ENCODE measurements at places on chromosomes 1 and 21.

DNA sequence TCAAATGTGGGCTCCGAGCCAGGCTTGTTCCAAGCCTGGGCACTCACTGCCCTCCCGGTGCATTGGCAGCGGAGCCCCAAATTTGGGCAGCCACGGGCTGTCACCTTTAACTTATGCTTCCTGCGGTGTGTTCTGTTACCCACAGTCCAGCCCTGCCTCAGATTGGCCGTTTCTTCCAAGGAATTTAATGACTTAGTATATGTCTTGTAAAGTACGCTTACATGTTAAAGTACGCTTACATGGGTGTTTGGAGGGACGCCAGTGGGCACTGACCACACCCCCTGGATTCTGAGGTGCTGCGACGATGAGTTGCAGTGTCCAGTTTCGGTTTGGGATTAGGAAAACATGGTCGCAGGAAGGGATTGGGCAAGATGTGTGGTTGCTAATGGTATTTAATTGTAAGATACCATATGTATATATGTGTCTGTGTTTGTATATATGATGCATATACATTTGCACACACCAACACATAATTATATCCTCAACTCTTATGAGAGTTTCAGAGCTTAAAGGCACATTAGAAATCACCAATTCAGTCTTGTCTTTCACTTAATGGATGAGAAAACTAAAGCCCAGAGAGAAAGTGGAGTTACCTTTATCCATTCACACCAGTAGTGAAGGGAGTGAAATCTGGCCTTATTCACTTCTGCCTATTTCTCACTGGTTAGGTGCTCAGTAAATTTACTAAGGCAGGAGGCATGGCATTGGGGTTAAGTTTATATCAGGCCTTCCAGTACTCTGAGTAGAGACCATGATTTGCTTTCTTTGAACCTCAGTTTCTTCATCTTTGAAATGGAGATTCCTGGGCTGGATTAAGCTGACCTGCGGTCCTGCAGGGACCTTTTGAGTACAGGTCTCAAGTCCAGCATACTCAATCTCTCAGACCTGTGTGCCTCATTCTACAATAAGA is 1.0 kb downstream of the SMYD2 start:
- DNase-seq = peak; percentile 85

DNA sequence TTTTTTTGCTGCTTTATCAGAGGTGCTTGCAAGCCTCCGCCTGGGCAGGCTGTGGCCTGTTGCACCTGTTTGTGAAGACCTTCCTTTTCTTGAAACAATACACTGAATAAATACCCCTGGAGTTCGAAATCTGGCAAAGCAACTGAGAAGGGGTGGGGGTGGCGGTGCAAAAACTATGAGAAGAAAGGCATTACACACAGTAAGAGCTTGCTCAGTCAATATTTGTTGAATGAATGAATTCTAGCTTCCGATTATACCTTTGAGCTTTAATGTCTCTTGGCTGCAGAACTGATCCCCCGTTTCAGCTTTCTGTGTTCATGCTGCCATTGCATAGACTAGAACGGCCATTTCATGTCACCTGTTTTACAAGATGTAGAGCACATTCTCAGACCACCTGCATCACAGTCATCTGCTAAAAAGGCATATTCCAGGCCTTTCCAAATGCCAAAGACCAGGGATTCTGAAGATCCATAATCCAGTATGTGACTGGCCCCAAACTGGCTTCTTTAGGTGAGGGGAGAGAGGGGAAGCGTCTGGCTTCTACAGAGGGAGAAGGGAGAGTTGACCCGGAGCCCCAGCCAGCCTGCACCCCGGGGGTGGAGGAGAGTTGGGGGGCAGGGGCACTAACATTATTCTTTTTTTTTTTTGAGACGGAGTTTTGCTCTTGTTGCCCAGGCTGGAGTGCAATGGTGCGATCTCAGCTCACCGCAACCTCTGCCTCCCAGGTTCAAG is 111.5 kb downstream of the ETS2 start:
- DNase-seq = no peak

DNA sequence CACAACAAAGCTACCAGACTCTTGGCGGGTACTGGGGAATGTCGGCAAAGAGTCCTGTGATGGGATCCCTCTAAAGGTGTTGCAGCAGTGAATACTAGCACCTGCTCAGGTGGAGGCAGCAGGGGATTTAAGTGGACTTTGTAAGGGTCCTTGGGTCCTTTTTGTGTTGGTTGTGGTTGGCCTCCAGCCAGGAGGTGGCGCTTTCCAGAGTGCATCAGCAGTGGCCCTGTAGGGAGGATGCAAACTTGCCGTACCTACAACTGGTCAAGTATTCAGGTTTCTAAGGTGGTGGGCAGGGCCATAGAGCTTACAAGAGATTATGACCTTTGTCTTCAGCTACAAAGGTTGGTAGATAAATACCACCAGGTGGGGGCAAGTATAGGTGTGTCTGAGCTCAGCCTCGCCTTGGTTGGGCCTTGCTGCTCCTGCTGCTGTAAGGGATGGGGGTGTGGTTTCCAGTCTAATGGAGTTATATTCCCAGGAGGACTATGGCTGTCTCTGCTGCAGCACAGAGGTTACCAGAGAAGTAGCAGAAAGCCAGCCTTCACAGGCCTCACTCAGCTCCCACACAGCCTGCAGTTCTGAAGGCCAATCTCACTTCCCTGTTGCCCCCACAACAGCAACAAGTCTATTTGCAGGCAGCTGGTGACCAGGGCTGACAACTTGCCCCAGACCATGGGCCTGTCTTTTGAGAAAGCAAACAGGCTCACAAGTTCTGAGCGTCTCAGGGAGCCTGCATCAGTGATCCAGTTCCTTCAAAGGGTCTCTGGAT is 7.3 kb downstream of the OR2M5 start:
- DNase-seq = no peak

DNA sequence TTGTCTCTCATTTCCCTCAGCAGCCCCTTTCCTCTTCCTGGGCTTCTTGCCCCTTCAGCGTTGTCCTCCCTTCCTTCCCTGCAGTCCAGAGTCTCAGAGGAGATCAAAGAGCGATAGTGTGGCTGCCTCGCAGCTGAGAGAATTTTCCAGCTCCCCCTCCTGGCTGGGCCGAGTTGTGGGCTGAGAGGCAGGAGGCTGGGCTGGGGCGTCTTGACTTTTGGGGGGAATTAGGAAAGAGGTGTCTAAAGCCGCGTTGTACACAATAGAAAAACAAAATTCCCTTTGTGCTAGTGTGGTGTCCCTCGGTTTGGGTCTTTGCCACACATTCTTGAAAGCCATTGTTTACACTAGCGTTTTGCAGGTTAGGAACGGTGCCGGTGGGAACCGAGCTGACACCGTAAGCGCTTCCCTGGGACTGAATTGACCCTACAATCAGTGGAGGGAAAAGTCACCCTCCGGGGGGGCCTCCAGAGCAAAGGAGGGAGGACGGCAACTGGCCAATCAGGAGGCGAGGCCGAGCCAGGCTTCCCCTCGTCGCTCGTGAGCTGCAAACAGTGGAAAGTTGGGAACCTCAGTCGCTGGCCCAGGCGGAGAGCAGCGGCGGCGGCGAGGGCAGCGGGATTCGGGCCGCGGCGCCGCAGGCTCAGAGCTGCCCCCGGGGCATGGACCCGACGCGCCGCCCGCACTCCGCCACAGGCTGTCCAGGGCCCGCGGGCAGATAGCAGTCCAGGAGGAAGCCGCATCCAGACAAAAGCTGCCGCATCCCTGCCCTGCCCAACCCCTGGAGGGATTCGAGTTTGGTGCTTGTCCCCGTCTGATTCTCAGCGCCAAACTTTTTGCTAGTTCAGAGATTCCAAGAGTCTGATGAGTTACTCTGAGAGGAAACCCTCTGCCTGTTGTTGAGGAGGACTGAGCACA is at the start of gene HMCN1:
Gene HMCN1 (plus strand): TSS at position 574 of the 918 bp plus-strand sequence. CDS start 389 bp downstream, outside the sequence.
- DNase-seq = peak; percentile 82

DNA sequence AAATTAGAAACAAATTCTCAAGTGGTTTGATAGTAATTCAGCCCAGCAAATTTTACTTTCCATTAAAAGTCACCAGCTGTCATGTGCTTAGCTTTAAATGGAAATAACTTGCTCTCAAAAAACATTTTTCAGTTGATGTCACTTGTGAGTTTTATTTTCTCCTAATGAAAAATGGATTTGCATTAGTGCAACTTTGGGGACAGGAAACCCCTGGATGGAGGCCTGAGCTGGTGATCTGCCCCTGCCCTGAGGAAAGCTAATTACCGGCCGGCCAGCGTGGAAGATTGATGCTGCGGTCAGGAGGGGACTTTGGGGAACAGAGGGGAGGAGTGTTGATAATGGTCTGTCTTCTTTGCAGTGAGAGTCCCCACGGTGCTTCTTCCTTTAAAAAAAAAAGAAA is 66.8 kb upstream of the ANGPTL1 start:
- no peak for DNase-seq

DNA sequence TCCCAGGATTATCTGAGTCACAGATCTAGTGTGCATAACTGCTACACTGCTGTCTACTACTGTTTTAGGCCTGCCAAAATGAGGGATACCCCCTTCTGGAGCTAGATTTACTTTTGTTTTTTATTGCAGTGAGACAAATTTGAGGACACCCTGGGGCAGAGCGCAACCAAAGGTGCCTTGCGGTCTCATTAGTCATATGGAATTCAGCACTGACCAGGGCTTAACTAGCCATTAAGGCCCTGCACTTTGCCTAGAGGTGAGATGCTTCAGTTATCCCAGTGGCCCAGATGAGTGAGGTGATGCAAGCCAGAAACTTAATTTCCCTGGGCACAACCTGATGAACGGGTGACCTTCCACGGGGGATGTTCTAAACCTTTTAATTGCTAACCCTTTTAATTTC is 998 bp upstream of the SPAG17 start:
- DNase-seq = no peak

GRCh38 chr1:147527941-147528936 is 13.1 kb upstream of the BCL9 start:
- no peak for DNase-seq

DNA sequence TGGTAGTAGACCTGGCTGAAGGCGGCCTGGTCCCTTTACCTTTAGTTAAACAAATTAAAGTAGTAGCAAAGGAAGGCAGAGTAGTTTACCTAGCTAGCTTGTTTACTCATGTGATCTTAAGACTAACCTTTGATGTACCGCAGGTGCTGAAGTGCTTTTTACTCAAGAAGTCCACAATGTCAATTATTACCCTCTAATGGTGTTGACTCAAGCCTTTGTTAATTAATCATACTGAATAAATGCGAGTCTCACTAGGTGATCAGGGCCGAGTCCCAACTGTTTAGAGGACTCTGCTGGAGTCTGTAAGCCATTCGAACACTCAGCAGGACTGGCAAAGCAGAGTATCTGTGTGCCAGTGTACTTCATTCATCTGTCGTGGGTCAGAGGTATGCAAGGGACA is 381.1 kb upstream of the NCAM2 start:
- no peak for DNase-seq

DNA sequence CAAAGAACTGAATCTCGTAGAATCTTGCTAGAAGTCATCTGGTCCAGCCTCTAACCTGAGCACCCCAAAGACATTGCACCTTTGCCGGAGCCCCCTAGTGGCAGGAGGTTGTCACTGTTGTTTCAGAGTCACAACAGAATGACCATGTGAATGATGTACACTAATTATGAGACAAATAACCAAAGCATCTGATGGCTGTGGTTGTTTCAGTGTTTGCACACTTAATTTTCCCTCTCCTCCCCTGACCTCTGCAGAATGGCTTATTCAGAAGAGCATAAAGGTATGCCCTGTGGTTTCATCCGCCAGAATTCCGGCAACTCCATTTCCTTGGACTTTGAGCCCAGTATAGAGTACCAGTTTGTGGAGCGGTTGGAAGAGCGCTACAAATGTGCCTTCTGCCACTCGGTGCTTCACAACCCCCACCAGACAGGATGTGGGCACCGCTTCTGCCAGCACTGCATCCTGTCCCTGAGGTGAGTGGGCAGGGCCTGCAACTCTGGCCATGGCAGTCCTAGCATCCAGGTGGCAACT is 26.4 kb downstream of the TRAF5 start:
- peak; percentile 29 for DNase-seq

DNA sequence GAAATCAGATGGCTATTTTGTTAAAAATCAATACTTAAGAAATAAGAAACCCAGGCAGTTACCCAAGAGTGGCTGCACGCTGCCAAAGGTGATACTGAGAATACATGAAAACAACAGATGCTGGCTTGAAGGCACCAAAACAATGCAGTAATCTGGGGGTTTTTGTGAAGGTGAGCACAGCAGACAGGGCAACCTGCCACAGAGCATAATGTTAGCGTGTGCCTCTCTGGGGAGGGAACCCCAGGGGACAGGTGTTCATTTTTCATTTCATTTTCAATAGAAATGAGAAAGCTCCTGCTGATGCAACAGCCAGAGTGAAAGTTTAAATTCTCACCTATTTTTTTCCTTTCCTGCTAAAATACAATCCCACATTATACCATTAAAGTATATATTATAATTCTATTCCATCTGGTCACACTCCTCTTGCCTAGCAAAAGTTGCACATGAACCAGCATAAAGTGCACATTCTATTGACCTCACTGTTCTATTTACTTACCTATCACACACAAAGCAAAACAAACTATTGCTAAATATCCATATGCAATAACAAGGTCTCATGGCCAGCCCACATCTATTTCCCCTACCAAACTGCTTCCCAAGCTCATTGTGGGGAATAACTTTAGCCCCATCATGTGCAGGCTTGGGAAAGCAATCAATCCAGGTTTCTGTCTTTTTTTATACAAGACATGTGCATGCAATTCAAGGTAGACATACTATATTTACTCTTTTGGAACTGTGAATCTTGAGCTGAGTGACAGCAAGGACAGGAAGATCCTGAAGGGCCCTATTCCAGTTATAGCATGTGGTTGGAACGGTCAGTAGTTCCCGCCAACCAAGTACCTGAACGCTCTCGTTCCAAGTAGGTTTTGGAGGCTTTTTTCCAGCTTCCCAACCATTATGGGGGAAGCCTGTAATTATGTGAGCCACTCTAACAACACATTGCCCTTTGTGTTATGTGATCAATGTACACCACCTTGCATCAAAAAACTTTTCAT is 173.6 kb downstream of the RERE start:
- DNase-seq = no peak

DNA sequence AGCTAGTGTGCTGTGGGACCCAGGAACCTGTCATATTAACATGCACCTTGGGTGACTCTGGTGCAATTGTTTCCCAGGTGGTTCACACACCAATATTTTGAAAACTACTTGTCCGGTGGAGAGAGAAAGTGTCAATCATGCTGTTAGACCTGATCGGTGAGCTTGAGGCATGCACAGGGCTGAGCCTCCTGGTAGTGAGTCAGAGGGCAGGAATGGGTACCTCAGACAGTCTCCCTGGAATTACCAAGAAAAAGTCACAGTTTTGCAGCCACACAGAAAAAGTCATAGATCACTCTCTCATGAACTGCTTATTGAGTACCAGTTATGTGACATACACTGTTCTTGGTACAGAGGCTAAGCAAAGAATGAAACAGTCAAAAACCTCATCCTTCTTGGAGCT is 140.1 kb upstream of the NFIA start:
- DNase-seq = no peak

DNA sequence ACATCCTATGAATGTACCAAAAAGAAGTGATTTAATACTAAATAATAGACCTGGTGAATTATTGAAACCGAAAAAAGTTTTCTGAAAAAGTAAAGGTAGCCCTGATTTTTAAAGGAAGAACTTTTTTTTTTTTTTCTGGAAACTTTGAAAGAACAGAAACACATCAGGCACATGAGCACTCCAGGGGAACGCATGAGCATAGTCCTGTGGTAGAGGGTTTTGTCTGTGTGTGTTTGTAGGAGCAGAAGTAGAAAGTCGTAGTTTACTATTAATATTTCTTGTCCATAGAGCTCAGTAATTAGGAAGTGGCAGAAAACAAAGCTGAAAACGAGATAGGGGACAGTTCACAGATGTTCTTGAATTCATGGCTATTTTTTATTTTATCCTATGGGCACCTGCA is 1175.9 kb upstream of the B3GALT2 start:
- no peak for DNase-seq

Measured in GM23248 (cell line).